SK-N-DZ (cell line): ENCODE measurements at places on chromosomes 2 and 18.

GRCh38 chr18:76953583-76954233 lies 131.4 kb downstream of the ZNF236 start:
- no peak for DNase-seq

DNA sequence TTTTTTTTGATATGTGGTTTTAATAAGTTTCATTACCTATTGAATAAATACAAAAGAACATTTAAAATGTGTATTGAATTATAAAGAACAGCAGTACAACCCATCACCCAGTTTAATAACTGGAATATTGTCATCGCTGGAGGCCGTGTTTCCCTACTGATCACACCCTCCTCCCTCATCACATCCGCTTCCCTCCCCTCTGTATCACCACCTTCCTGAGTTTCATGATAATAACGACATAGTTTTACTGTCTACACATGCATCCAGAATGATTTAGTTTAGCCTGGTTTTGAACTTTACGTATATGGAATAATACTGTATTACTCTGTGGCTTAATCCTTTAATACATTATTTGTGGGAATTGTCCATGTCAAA lies 2.1 kb downstream of the SERPINB8 start:
- no peak for DNase-seq

DNA sequence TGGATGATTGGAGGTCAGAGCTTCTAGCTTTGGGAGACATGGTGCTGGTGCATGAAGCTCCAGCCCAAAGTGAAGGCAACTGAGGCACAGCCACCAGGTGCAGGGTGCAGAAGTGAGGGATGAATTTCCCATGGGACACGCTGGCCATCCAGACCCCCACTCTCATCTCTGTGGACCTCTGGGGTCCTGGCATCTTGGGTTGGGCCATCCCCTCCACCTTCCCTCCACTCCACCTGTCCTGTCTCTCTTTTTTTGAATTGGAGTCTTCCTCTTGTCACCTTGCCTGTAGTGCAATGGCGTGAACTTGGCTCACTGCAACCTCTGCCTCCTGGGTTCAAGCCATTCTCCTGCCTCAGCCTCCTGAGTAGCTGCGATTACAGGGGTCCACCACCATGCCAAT lies 3.4 kb downstream of the NGEF start:
- no peak for DNase-seq

DNA sequence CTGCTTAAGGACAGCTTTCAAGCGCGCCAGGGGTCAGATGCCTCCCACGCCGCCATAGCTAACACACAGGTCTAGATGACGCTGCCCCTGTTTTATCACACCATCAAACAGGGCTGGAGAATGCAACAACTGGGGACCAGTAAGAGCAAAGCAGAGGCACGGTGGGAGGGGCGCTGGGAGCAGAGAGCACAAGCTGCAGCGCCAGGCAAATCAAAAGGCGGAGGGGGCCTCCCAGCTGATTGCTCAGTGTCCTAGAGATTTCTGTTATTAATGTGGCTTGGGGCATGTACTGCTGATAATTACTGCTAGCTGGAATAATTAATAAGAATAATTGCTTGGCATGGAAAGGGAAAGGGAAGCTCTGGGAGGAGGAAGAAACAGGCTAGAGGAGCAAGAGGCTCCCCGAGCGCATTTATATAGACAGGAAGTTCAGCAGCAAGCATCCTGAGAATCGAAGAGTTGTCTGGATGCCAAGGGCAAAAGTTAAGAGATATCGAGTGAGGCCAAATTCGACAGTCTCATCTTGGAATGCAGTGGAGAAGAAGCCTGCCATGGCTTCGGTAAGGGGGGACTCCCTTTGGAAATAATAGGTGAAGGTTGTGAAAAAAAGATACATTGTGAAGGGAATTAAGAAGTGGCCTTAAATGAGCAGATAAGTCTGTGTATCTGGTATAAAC lies 104.5 kb upstream of the ZNF521 start:
- DNase-seq: peak; percentile 68

DNA sequence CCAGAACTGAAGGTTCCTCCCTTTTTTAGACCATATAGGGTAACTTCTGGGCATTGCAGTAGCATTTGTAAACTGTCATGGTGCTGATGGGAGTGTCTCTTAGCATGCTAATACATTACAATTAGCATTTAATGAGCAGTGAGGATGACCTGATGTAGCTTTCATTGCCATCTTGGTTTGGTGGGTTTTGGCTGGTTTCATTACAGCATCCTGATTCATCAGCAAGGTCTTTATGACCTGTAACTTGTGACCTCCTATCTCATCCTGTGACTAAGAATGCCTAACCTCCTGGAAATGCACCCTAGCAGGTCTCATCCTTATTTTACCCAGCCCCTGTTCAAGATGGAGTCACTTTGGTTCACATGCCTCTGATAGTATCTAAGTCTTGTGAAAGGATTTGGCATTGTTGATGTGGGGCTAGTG lies 159.0 kb downstream of the TMX3 start:
- no peak for DNase-seq

- DNase-seq: no peak
Measured at GRCh38 chr2:71129902-71130151, 202 bp downstream of the MCEE start.

DNA sequence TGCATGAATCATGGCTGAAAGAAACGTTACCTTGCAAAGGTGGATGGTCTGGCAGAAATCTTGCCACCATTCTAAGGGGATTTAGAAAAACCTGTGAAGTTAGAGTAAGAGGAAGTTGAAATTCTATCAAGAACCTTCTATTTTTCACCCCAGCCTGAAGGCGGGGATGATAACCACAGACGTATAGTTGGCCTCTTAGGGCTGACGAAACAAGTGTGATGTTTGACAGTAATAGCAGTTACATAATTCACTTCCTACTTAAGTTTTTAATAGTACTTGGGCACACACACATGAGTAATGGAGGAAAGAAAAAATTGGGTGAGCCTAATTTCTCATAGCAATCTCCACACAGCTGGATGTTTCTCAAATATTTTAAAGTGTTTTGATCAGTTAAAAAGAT lies 336.6 kb upstream of the SALL3 start:
- no peak for DNase-seq

DNA sequence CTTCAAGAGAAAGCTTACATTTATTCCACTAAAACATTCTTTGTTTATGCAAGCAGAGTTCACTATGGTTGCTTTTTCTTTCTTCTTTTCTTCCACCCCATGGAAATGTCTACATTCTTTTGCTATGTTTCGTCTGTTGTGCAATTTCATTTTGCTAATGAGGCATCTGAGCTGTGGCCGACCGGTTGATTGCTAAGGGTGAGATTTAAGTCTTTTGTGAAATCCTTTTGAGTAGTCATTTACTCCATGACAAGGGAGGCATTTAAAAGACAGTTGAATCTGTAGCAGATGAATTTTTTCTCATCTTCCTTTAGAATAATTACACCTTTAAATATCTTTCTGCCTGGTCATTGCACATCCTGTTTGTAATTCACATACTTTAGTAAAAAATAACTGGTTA lies 324.1 kb upstream of the THUMPD2 start:
- no peak for DNase-seq

DNA sequence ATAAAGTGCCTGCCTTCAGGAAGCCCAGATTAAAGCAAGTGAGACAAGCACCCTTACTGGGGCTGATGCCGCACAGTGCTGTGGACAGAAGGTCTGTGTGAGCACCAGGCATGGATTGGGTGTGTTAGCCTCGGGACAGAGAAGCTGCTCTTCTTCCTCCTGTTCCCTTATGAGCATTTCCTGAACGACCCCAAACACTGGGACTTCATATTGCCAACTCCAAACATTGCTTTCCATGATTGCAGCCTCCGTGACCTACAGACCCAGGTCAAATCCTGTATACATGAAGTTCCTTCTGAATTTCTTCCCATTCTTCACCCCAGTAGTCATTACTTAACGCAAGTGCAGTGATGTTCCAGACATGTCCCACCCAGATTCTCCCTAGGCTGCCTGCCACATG lies 129.8 kb upstream of the ALKAL2 start:
- DNase-seq: no peak

- DNase-seq: no peak
Measured at GRCh38 chr2:196314780-196315179, 143.4 kb upstream of the STK17B start.

GRCh38 chr2:161426455-161426921 lies 10.4 kb downstream of the TBR1 start:
- DNase-seq: no peak

DNA sequence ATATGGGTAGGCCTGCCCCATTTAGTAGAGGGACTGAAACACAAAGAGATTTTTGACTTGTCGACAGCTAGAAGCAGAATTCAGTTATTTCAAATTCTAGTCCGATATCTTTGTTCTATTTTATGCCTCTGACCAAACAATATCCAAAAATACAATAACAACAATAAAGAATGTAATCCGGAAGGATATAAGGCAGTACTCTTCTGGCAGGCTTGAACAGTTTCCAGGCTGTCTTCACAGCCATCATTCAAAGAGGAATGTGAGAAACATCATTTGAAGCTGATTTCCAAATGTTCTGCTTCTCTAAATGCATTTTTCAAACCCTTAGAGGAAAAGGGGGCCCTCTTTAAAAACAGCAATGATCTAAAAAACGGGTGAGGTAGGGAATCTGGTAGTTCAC lies 36.7 kb upstream of the SPTBN1 start:
- no peak for DNase-seq

GRCh38 chr2:74051504-74051903 lies 66.8 kb downstream of the TET3 start:
- no peak for DNase-seq

DNA sequence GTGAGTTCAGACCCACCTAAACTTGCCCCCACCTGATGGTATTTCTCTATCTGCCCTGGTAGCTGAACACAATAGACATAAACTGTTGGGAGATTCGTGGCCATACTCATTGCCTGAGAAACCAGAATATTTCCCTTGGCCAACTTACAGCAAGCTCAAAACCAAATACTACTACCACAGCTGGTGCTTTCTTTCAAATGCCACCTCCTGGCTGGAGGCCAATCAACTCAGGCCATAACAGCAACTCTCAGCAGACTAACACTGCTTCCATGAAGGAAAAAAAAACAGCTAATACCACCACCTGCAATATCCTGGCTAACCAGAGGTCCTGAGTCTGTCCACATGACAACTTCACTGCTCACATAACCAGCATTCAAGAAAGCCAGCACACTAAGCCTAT lies 373.1 kb downstream of the CMPK2 start:
- no peak for DNase-seq

- no peak for DNase-seq
Measured at GRCh38 chr2:27736031-27736889, 35.3 kb upstream of the MRPL33 start.

DNA sequence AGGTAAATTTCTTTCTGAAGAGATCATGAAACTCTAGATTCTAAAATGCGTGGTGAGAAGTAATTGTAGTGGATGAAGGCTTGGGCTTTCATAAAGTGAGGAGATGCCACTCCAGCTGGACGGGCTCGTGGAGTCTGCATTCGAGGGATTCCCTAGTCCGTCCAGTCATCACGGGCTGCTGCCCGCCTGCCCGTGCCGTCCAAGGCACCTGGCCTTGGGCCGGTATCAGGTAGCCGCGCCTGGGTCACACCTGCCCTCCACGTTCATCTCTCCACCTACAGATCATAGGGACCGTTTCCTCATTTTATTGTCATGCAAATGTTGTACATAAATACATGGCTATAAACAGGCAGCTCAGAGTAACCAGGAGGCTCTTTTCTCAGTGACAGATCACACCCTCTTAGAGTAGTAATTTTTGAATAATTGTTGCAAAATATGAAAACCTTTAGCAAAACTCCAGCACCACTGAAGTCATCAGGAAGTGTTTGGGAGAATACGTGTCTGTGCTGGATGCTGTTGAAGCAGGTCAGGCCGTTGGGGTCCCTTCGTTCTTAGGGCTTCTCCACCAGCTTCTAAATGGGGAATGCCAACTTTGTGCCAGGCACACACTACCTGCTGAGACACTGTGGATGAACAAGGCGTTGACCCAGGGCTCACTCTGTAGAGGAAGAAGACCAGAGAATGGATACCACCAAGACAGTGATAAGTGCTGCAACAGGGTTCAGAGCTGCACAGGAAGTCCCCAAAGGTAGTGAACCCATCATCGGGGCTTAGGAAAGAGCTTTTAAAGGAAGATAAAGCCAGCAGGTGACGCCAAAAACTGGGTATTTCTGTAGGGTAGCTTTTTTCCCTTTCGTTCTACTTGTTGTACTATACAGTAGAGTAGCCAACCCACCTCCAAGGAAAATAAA lies 112.5 kb downstream of the FAM210A start:
- no peak for DNase-seq

DNA sequence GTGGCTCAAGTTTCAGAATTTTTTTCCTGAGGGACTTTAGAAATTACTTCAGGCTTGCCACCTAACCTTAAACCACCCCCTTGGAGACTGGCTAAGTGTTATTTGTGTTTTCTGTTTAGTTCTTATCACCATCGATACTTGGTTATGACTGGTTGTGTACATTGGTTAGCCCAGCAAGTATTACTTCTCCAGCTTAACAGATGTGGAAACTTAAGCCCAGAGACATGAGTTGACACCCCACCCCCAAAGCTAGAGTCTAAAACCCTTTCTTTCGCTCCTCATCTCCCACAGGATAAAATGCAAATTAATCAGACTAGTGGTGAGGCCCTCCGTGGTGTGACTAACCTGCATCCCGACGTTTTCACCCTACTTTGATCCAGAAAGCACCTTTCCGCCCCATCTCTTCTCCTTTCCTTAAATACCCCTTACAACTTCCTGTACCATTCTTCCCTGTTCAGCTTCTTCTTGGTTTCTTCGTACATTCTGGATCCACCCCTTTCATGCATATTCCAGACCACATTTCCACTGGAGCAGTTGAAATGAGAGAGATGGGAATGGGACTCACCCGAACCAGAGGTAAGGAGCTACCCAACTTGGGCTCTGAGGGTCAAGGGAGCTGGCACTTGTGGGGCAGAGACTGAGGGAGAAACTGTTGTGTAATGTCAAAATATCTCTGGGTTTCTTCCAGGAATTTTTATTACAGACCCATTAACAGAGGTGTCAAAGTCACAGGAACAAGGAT lies 819 bp upstream of the MAP3K2 start:
- DNase-seq: no peak

- DNase-seq: no peak
Measured at GRCh38 chr18:63130176-63130575, 189.4 kb downstream of the BCL2 start.

GRCh38 chr2:61763605-61764034 lies 90.2 kb downstream of the FAM161A start:
- peak; percentile 79 for DNase-seq

DNA sequence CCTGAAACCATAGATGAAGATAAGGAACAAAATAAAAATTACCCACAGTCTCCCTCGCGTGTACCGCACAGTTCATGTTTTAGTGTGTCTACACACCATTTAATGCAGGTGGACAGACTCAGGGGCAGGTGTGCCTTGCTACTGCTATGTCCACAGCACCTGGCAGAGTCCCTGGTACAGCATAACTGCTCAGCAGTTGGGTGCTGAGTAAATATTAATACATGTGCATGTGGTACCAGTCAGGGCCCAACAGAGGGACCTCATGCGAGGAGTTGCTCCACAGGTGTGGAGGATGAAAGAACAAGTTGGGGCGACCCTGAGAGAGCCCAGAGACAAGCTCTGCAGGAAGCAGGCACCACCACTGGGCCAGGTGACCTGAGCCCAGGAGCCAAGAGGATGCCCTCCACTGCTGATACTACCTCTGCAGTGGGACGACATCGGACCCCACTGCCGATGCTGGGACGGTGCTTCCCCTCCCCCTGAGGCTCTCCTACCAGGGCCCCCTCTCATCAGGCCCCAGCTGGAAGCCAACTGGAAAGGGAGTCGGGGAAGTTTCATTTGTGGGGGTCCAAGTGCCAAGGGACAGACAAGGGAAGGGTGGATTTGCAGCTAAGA lies 100.8 kb downstream of the NEDD4L start:
- DNase-seq: no peak

GRCh38 chr18:30730915-30731314 lies 311.6 kb downstream of the DSC3 start:
- no peak for DNase-seq

- DNase-seq: no peak
Measured at GRCh38 chr2:136238286-136239078, 120.5 kb upstream of the CXCR4 start.
